Kidney glomerular epithelial cell (primary cell): ENCODE measurements at places on chromosomes 3 and 15.

DNA sequence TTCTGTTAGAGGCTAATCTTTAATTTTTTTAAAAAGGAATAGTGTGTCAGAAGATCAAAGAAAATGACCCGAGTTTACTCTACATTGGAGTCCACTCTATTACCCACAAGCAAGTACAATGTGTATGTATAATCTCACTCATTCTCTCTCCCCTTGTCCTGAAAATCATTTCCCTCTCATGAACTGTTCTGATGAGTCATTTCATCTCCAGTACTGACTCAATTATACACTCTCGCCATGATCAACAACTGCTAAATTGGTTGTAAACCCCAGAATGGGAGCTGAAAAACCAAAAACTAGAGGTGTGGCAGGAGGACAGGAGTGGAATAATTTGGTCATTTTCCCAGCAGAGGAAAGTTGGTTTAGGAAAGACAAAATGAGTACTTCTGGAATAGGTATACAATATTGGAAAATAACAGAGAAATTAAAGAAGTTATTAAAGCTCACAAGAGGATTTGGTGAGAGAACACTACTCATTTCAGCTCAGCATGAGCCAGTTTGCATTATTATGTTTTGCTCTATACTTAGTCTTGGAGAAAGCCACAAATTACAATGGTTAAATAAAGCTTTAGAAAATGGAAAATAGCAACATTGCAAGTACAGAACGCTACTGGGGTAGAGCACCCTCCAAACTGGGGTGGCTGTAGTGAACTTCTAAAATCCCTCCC, 144.3 kb upstream of the PFN2 start:
- no peak for DNase-seq

DNA sequence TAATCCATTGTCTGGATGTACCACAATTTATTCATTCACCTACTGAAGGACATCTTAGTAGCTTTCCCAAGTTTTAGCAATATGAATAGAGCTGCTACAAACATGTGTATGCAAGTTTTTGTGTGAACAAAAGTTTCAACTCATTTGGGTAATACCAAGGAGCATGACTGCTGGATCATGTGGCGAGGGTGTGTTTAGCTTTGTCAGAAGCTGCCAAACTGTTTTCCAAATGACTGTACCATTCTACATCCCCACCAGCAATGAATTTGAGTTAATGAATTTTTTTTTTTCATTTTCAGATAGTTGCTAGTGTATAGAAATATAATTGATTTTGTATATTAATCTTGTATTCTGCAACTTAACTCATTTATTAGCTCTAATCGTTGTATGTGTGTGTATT, 20.0 kb upstream of the ELP6 start:
- DNase-seq = no peak

DNA sequence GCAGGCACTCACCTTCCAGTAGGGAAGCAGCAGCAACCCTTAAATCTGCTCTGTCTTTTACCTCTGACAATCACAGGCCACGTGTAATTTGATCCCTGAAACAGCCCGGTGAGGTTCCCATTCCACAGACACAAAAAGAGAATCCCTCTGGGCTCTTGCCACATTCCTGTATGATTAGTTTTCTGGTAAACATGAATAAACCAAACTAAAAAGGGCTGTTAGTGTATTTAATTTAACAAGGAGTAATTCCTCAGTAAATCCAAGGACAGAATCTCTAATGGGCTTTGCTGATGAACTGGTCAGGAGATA, 186.9 kb downstream of the FAM43A start:
- peak; percentile 3 for DNase-seq

DNA sequence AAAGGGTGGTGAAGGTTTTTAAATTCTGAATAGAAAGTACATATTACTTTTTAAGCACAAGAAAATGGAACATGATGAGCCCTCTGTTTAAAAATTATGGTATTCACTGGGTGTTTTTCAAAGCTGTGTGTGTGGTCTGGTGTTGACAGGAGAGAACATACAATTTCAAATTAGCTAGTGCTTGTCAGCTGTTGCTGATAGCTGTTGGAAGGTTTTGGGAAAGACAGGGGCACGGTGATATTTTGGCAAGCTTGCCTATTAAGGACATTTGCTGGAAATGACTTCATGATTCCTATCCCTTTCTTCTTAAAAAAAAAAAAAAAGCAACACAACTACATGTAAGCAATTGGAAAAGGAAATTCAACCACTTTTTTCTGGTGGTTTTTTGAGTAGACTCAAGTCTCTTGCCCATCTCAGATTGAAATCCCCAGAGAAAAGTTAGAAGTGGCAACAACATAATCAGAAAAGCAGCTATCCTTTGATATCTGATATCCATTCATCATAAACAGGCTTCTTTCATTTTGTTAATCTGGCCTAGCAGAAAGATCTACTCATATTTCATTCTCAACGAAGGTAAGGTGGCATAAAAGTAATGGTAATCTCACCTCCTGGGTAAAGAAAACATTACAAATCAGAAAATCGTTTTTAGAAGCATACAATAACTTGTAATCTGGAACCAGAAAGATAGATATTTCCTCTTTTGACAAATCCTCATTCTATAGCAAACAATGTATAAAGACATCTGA, 130.0 kb downstream of the RBMS3 start:
- DNase-seq = no peak

- no peak for DNase-seq
These were observed 779.8 kb upstream of the LMCD1 start for GRCh38 chr3:7721869-7722268.

DNA sequence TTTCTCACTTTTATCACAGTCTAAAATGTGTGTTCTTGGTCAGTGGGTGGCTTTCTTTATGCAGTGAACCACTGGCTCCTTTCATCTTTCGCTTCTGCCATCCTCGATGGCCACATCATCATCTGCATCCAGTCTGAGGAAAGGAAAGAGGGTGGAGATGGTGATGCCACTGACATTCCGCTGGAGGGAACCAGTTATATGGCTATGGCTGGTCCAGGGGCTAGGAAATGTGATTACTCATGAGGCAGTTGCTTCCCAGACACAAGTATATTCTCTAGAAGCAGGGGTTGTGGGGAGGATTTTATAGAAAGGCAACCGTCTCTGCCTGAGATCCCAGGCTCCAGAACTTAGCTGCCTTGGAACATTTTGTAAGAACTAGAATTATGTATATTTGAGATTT, 246.7 kb upstream of the AZI2 start:
- DNase-seq = no peak

DNA sequence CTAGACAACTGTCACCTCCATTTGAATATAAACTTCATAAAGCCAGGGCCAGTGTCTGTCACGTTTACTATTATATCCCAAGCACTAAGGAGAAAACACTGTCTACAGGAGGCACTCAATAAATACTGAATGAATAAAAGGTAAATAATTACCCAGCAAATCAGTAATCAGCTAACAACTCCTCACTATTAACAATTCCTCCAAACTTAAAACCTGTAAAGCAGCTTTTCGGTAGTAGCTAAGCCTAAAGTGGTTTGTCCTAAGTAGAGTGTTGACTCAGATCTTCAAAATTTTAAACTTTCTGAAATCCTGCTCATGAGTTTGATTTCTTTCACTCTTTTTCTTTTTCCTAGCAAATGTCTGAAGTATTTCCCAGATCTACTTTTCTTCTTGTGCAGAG, 39.9 kb downstream of the C3orf80 start:
- no peak for DNase-seq

DNA sequence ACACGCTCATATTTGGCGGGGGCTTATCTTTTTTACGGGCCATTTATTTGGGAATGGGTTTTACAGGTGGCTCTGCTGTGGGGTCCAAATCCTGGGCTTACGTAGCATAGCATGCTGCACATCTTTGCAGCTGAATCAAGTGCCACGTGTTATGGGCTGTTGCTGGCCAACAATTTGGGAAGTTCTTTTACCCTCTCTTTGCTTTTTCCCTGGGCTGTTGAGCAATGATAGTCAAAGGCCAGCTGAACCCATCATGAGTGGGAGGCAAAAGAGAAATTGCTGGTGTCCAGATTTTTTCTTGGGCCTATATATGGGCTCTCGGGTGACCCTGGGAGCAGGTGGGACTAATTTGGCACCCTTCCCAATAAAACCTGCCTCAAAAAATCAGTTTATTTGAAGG, 209.3 kb upstream of the SATB1 start:
- DNase-seq = no peak

GRCh38 chr3:51709675-51710074, 2.8 kb downstream of the GRM2 start:
- DNase-seq = no peak

DNA sequence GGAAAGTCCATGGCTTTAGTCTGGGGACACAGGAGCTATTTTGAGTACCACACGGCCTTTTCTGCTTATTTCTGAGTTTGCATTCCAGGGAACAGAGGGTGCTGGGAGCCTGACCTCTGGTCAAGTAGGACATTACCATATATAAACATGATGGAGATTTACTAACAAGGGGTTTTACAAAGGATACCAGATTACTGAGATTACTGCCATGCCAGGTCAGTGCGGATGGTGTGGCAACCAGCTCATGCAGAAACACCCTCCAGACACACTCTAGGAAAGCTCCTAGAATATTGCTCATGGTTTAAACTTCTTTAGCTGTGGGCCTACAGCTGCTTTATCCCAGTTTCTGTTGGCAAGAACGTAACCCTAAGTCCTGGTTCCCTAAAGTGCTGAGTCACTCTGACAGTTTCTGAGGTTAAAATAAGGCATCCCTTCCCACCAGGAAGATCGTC, 54.3 kb upstream of the AGTR1 start:
- DNase-seq = no peak

DNA sequence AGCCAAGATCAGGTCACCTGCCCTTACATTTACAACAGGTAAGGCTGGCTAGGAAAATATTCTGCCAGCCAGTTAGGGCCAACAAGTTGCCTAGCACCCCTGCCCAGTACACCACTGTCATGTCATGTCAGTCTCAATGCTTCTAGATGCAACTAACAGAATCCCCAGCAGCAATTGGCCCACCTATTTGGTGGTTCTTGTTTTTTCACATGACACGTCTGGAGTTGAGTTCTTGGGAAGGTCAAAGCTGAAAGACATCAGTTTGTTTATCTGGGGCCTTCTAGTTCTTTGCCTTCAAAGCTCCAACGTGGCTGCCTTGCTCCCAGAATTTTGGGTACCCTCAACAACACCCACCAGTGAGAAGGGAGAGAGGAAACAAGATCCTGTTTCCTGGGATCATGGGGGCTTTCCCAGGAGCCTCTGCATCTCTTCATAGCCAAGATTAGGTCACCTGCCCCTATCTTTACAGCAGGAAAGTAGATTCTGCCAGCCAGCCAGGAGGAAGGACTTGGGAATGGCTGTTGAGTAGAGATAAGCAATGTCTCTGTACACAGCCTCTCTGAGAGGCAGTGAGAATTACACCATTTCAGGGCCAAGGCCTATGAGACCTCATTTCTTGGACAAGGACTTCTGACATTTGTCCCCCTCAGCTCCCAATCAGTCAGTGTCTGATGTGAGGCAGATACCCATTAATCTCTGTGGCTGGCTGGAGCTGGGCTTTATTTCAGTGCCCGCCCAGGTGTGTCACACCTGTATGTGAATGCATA, 8.6 kb downstream of the GPX1 start:
- no peak for DNase-seq

GRCh38 chr3:27089068-27089467, 280.1 kb downstream of the NEK10 start:
- no peak for DNase-seq

DNA sequence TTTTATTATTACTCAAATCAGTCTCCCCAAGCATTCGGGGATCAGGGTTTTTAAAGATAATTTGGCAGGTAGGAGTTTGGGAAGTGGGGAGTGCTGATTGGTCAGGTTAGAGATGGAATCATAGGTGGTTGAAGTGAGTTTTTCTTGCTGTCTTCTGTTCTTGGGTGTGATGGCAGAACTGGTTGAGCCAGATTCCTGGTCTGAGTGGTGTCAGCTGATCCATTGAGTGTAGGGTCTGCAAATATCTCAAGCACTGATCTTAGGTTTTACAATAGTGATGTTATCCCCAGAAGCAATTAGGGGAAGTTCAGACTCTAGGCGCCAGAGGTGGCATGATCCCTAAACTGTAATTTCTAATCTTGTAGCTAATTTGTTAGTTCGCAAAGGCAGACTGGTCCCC, 20.6 kb upstream of the TRANK1 start:
- DNase-seq = no peak

DNA sequence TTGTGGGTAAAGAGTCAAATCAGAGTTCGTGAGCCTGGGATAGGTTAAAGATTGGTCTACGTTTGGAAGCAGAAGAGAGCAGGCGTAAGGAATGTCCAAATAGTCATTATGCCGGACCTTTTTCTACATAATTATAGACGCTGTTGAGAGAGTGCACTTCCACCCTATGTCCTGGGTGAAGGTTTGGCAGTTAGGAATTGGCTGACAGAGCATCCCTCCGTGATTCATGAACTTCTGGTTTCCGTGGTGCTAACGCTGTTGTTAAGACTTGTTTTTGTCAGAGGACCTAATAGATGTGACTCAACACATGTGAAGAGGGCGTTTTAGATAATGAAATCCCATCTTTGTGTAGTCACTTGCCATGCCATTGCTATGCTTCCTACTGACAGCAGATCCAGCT, 1.1 kb downstream of the EAF1 start:
- DNase-seq = peak; percentile 43

GRCh38 chr3:5917932-5918331, 730.4 kb downstream of the EDEM1 start:
- no peak for DNase-seq

- peak; percentile 41 for DNase-seq
These were observed 544.1 kb upstream of the MDFIC2 start for GRCh38 chr3:70856414-70857162.

- no peak for DNase-seq
These were observed 10.3 kb upstream of the PRICKLE2 start for GRCh38 chr3:64235605-64236004.

- no peak for DNase-seq
These were observed 69.3 kb downstream of the MESD start for GRCh38 chr15:80920271-80920699.

DNA sequence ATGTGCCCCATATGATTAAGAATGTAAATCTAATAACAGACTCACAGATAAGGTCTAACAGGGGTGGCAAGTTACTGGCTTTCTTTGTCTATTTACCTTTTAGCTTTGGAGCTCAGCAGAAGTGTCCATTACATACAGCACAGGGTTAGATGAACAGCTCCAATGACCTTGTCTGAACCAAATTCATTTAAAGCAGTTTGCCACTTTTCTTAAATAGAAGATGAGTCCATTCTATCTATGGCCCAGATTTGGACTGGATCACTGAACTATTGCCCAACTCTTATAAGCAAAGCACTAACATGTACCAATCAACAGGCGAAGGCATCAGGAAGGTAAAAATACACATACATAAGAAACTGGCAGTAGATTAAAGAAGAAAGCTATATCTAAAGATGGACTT, 214.4 kb downstream of the TIGIT start:
- no peak for DNase-seq

- DNase-seq = peak; percentile 81
These were observed 90.7 kb downstream of the CNTN6 start for GRCh38 chr3:1183320-1184048.
